GM03348 (cell line): ENCODE measurements at places on chromosomes 1 and 21.
A peak's percentile ranks its signal among the peaks of the same experiment; 100 is the strongest.

GRCh38 chr1:22702296-22703085 lies 8.1 kb upstream of the EPHB2 start:
- DNase-seq: no peak

- peak; percentile 95 for DNase-seq
Observed at GRCh38 chr1:178724728-178725465, at the start of gene RALGPS2. RALGPS2 (plus strand) TSS chr1:178725244; CDS start chr1:178776765, 51,521 bp downstream.

DNA sequence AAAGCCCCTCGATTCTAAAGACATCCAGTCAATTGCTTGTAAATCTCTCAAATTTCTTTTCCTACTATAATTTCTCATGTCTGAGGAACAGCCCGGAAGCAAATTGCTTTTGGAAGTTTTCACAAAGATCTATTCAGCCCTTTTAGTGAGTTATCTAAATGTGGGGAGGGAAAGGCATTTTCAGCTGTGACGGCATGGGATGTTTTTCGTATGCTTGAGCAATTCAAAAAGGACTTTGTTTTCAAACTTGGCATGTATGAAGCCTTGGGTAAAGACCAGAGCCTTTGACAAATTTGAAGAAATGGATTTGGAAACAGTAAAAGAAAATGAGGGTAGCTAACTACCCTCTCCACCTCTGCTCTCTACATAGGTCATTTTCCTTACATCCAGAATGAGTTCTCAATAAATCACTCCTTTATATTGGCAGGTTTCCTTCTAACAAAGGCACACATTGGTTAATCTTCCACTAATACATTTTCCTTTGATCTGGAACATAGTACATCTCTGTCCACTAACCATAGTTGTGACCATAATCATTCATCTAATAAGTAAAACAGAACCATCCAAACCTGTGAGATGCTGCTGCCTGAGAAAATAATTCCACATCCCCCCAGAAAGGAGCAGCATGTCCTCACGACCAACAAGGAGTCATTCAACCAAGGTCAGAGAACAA lies 66.1 kb upstream of the ADAM30 start:
- DNase-seq: no peak

GRCh38 chr1:152919071-152919470 lies 10.7 kb downstream of the IVL start:
- DNase-seq: no peak

- no peak for DNase-seq
Observed at GRCh38 chr1:67896826-67897225, 63.6 kb upstream of the GNG12 start.

GRCh38 chr1:81379430-81379829 lies 421.3 kb upstream of the ADGRL2 start:
- no peak for DNase-seq

DNA sequence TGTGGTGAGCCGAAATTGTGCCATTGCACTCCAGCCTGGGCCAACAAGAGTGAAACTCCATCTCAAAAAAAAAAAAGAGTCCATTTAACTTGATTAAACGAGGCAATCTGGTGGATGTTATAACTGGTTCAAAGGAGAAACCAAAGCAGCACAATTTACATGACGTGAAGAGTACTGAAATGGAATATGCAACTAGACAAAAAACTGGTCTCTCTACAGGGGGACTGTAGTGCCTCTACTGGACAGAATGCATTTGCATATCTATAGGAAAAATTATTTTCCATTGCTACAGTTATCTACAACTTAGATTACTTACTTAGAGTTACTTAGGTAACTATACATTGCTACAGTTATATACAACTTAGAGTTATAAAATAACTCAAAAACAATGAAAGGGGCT lies 2.7 kb upstream of the CAPN2 start:
- DNase-seq: no peak

- DNase-seq: no peak
Observed at GRCh38 chr1:229131243-229132105, 139.4 kb upstream of the RAB4A start.

DNA sequence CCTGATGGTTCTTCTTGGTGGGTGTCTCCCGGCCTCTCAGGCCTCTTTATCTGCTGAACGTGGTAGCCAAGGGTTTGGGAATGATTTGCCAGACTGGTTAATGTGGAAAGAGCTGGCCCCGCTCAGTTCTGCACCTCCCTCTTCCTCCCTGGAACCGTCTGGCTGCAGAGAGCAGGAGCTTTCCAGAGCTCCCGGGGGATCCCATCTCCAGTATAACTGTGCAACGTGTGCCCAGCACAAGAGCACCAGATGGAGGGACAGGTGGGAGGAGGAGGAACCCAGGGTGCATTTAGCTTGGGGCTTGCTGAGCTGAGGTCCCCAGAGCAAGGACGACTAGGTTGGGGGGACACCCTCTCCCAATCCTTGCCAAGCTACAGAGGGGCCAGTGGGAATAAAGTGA lies 5.0 kb downstream of the TFF1 start:
- no peak for DNase-seq

DNA sequence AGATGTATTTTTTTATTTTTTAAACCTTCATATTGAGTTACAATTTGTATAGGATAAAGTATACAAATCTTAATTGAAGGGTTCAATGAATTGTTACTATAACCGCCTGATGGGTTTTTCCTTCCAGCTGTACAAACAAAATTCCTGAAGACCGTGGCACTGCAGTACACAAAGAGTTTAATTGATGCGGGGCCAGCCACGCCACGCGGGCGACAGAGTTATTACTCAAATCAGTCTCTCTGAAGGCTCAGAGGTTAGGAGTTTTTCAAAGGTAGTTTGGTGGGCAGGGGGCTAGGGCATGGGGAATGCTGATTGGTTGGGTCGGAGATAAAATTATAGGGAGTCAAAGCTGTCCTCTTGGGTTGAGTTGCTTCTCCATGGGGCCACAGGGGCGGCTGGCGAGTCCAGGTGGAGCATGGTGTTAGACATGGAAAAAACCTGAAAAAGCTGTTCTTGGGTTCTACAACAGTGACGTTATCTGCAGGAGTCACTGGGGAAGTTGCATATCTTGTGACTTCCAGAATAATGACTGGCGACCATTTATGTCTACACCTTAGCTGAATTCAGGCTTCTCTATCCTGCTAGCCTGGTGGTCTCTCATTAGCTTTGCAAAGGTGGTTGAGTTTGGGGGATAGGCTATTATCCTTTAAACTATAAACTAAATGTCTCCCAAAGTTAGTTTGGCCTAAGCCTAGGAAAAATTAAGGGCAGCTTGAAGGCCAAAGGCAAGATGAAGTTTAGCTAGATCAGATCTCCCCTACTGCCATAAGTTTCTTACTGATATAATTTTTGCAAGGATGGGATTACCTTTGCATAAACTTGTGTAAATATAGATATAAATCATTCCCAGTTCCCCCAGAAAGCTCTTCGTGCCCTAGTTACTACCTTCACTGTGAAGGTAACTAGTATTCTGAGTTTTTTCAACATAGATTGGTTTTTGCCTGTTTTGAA lies 13.0 kb upstream of the TMEM9 start:
- DNase-seq: no peak

GRCh38 chr1:12528021-12528852 lies 89.8 kb downstream of the DHRS3 start:
- peak; percentile 67 for DNase-seq
